ENCODE measurements at places on chromosomes 2 and 18.

GRCh38 chr2:23498943-23499342 is 114.0 kb downstream of the KLHL29 start:
- DNase-seq, result no peak

- DNase-seq, result peak; percentile 3
These were observed 52.2 kb upstream of the B3GNT2 start for GRCh38 chr2:62143696-62144095.

DNA sequence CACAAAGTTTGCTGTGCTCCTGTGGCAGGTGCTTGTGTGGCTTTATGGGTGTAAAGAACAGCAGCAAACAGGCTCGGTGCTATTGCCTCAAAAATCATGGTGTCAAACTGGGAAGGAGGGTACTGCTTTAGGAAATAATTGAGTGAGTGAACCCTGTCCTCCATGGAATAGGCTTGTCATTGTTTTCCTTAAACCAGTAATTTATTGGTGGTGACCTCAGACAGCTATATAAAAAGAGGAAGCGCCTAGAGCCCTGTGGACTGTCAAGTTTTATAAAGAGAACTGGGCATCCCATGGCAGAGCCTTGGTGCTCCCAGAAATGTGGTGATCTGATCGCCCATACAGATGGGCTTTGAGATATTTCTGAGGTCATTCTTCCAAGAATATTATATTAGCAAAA is 4.7 kb upstream of the CXCR4 start:
- no peak for DNase-seq

DNA sequence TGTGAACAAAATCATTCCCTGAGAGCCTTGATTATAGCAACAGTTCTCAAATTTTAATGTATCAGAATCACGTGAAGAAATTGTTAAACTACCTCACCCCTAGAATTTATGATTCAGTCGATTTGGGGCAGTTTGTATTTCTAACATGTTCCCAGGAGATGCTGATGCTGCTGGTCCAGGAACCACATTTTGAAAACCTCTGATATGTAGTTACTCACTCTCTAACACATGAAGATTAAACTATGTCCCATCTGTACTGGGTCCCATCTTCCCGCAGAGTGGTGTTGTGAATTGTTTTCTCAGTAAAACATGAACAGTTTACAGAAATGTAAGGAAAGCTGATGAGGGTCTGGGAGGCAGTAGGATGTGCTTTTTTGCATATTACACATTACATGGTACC is 223.1 kb downstream of the CDH20 start:
- DNase-seq, result no peak

- no peak for DNase-seq
These were observed 678.1 kb upstream of the SLC8A1 start for GRCh38 chr2:41129988-41130387.

DNA sequence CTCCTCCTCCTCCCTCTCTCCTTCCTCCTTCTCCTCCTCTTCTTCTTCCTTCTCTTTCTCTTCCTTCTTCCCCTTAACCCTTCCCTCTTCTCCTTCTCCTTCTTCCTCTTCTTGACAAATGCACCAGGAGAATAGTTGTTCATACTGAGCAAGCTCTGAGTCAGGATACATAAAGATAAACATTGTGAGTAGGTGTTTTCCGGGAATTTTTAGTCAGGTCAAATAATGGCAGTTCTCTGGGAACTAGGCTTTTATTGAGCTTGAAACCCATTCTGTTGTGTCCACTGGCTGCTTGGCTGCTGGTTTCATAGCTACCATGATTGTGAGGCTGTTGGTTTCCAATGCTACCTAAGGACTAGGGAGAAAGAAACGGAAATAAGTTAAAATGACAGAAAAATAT is 1144.7 kb upstream of the DDX18 start:
- no peak for DNase-seq

- no peak for DNase-seq
These were observed 75.0 kb downstream of the SLC66A2 start for GRCh38 chr18:79876497-79876896.

DNA sequence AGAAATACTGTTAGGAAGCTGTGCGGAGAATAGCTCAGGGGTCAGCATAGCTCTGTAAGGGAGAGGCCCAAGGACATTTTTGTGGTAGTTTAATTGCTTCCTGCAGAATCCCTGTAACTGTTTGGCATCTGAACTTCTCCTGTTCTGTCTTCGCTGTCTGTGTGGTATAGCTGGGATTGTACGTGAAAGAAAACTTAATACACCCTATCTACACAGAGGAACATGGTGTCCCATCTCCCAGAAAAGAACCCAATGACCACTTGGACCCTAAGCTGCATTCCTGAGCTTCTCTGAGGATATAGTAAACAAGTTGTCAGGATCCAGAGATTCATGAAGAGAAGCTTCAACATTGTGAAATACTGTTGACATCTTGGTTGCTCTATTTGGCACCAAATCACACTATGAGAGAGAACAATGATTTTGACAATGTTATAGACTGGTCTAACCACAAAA is 81.3 kb downstream of the CDC42EP3 start:
- DNase-seq, result no peak

DNA sequence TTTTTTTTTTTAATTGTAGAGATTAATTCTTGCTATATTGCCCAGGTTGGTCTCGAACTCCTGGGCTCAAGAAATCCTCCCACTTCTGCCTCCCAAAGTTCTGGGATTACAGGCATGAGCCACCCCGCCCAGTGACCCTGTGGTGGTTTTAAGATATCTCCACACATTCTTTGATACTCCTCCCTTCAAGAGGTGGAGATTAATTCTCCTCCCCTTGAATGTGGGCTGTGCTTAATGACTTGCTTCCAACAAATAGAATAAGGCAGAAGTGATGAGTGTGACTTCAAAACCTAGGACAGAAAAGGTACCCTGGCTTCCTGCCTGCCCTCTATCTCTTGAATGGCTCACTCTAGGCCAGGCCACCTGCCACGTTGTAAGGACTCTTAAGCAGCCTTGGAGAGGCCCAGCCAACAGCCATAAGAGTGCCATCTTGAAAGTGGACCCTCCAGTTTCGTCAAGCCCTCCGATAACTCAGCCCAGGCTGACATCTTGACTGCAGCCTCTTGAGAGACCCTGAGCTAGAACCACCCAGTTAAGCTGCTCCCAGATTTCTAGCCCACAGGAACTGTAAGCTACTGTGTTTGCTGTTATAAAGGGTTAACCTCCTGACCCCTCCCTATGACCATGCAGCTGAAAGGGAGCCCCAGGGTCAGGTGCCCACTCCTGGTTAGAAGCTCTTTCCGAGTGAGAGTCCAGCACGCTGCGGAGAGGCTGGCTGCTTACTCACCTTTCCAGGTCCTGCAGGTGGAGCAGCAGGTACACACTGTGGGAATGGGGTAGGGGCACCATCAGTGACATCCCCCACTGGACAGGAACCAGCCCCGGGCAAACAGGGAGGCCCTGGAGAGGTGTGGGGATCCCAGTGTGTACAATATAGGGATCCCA is 27.6 kb downstream of the MRPL35 start:
- DNase-seq, result no peak

GRCh38 chr2:28661589-28662001 is 90.0 kb upstream of the PPP1CB start:
- no peak for DNase-seq

DNA sequence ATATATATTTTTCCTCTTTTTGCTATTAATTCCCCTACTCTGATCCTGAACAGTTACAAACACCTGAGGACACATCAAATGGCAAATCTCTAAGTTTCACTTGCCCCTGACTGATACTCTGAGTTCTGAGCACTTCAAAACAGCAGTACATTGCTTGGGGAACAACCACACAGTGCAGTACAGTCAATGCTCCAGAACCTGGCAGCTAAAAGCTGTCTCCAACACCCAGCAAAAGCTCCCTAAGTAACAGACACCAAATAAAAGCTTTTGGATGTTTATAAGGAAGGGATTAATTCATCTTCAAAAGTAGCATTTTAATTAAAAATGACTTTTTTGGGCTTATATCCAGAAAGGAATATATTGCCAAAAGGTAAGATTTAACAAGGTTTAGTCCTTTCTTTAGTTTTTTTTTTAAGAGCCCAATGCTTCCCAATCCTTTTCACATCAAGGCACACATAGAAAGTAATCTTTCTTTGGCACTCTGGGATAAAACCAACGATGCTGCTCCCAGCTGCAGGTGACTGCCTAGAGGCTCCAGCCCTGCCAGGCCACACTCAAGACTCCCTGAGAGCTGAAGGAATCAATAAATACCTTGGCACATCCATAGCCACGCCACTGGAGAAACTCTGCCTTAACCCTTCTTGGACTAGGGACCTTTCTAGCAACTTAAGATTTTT is 164.9 kb upstream of the ZFP36L2 start:
- no peak for DNase-seq

- no peak for DNase-seq
These were observed 69.3 kb downstream of the MBP start for GRCh38 chr18:77063260-77063659.

- no peak for DNase-seq
These were observed 54.3 kb downstream of the EDAR start for GRCh38 chr2:108934583-108935245.

DNA sequence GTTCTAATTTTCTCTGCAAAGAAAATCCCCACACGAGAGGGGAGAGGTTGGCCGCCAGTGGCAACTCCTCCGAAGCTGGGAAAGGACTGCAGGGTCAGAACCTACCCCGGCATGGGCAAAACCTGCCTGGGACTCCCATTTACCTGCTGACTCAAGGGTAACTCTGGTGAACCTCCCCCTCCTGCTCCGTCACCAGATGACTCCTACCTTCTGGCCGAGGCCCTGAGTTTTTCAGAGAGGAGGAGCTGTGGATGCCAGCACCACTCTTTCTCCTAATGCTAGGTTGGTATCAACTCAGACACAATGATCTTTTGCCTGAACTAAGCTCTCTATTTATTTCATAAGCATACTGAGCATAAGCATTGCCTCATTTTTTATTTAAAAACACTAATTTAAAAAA is 96.6 kb downstream of the ALPK2 start:
- DNase-seq, result no peak

- no peak for DNase-seq
These were observed 61.0 kb downstream of the LPIN1 start for GRCh38 chr2:11807156-11808015.

DNA sequence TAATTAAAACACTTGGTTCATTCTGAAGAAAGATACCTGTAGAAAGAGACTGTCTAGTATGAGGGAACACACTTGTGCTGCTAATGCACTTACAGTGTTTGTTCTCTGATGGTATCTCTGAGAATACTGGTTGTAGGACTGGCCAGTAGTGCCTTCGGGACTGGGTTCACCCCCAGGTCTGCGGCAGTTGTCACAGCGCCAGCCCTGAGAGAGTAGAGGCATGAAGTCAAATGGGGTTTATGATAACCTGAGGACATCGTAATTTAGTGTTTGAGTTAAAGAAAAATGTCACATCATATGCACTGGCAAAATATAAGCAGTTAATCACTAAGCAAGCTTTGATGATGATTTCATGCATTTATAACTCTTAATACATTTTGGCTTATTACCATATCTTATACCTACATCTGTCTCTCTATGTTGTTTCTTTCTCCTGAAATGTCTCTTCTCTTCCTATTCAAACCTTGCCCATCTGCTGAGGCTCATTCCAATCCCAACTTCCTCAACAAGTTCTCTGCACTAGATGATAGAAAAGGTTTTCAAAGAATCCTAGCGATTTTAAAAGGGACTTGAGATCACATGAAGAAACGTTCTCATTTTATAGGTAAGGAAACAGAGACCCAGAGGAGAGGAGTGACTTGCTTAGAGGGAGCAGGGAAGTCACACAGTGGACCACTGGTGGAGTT is 50.2 kb downstream of the ATIC start:
- no peak for DNase-seq

- no peak for DNase-seq
These were observed 14.8 kb downstream of the SLC66A2 start for GRCh38 chr18:79936641-79937040.

DNA sequence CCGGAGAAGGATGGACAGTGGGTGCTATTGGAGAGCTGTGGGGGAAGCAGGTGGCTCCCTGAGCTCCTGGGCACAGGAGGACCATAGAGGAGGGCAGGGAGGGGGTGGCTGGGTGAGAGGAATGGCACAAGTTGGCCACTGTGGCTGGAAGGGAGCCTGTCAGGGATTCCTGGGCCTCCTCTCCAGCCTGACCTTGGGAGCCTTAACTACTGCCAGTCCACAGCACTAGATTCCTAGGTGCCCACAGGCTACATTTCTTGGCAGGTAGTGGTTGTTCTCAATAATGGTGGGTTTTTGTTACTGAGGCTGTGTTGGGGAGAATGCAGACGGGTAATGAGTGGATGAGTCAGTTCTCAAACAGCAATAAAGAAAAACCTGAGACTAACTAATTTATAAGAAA is 26.0 kb downstream of the EFHD1 start:
- DNase-seq, result no peak

- no peak for DNase-seq
These were observed 244.8 kb downstream of the MYCN start for GRCh38 chr2:16184945-16185660.

- peak; percentile 69 for DNase-seq
These were observed 779 bp downstream of the MALL start for GRCh38 chr2:110114831-110115255.

DNA sequence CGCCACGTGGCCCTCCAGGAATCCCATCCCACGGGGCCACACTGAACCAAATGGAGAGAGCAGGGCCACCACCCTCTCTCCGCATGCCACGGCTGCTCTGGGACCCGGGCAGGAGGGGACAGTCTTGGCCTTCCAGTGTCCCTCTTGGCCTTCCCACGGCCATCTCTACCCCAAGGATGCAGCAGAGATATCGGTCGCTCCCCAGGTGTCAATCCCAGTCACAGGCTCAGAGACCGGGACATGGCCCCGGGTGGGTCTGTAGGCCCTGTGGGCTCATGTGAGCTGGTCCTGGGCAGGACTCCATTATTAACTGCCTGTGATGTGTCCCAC is 15.3 kb downstream of the CAPN10 start:
- DNase-seq, result no peak

DNA sequence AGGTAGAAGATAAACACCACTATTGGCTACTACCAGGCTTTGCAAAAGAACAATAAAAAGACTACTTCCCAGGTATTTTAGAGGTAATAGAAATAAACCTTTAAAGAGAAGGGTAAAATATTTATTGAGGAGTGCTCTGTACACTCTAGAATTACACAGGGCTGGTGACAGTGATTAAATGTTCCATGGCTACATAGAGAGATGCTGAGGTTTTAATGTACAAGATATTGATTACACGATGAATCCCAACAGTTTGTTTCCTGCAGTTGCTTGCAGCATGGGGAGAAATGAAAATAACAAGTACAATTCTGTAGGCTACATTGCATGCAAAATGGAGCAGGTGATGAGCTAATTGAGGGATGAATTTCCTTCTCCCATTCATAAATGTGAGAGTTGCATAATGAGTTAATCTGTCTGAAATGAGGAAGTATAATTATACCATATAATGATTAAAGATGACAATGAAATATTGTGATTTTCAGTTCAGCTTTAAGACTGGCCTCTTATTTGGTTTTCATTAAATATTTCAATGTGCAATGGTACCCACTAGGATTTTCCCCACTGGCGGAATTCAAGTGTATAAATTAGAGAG is 266.1 kb downstream of the SOCS6 start:
- no peak for DNase-seq

GRCh38 chr2:26640331-26640745 is 828 bp downstream of the CIB4 start:
- no peak for DNase-seq

- no peak for DNase-seq
These were observed 202.7 kb downstream of the AGPS start for GRCh38 chr2:177595126-177595845.

Data from NCI-H2171 treated with DMSO at 0.1 percent for 48 hours (cell line).